ENCODE measurements at places on chromosomes 1 and 21. TPM values are rescaled to one million over a fixed set of nuclear protein-coding genes. Genes with fewer than 3 reads are reported as not detected.

DNA sequence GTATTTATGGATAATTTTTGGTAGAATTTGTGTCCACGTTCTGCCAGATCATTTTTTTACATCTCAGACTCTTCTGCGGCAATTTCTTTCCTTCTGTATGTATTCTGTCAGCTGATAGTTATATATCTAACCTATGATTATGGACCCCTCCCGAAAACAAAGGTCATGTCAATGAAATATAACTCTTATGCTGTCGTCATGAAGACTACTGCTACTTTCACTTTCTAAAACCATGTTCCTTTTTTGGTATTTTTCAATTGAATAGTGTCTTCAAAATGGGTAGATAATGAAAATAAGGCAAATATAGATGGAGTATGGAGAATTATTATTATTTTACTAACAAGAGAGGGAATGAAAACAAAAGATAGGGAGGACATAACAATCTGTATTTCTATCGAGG, 3.2 kb downstream of the ANGPTL1 start:
- no peak for DNase-seq

Gene LIPI
- not detected for total RNA-seq

DNA sequence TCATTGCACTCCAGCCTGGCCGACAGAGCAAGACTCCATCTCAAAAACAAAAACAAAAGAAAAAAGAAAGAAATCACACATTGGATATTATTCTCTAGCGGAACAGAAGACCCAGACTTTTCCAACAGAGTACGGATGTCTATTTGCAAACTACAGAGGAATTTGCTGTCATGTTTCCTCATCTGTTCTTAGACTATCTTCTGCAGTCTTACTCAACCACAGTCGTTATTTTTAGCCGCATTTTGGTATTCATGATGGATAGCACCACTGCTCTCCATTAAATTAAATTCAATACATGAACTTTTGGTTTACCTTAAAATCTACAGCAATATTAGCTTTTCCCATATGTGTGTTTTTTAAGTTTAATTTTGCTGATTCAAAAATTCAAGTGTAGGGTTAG, 14.2 kb upstream of the HEATR1 start:
- no peak for DNase-seq

Gene ABCD3
- total RNA-seq, result 76.6 TPM

DNA sequence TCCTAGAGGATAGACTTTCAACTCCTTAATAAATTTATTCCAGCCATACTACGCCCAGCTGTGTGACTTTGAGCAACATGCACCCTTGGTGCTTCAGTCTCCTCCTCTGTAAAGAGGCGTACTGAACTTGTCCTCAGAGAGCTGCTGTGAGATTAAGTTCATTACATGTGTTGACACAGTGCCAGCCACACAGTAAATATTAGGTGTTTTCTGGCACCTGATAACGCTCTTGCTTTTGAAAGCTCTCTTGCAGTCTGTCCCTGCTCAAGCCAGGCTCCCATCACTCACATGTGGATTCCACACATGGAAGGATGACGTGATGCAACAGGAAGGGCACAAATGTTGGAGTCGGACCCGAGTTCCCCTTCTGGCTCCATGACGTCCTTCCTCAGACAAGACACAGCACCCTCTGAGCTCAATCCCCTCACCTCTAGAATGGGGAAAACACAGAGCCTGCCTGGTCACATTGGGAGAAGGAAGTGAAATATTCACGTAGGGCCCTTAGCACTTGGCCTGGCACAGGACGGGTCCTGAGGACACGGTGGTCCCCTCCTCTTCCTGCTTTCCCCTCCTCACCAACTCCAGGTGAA, 7.7 kb downstream of the IFNLR1 start:
- no peak for DNase-seq

All from left ventricle myocardium inferior (tissue), 1 donor.